MV-4-11 (cell line): ENCODE measurements at places on chromosomes 5 and 9.

- no peak for DNase-seq
Measured at GRCh38 chr9:98571643-98572042, 137.1 kb downstream of the GABBR2 start.

GRCh38 chr9:89544279-89544661, 46.4 kb upstream of the SEMA4D start:
- no peak for DNase-seq

DNA sequence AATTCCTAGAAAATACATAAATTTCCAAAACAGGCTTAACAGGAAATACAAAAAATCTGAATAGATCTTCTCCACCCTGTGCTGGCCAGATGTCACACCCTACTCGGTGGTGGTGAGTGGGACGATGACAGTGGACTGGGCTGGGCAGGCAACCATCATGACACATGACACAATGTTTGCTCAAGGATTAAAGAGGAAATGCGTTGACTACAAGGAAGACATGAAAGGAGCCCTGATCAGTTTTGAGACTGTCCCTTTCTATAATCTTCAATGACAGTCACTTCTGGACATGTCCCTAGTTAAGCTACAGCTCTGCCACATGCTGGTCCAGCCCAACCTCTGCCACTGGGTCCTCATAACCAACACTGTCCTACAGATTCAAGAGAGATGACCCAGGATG, 99.8 kb downstream of the ZDHHC21 start:
- no peak for DNase-seq

GRCh38 chr9:101778332-101778731, 39.9 kb upstream of the GRIN3A start:
- DNase-seq = peak; percentile 15

GRCh38 chr5:146849694-146850303, 28.8 kb downstream of the PPP2R2B start:
- DNase-seq = no peak

- DNase-seq = no peak
Measured at GRCh38 chr9:134182554-134183085, 18.3 kb upstream of the RNU6ATAC start.

- DNase-seq = peak; percentile 43
Measured at GRCh38 chr9:75889977-75890471, 449 bp upstream of the PCSK5 start.

DNA sequence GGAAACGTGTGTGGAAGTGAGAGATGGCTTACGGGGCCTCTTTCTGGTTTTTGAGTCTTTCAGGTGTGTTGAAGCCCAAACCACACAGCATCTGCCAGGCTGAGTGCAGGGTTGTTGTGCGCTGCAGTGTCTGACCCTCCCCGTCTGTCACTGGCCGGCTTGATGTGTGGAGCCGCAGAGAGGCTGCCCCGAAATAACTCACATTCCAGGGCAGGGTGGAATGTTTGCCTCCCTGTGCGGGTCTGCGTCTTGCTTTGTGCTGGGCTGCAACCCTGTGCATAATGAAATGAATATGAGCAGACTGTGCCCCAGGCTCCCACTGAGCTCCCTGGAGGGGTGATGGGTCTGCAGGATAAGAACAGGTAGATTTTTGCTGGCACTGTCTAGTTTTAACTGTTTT, 9.9 kb upstream of the PLEKHG4B start:
- no peak for DNase-seq

GRCh38 chr5:155259648-155260047, 246.1 kb downstream of the KIF4B start:
- DNase-seq = peak; percentile 75

GRCh38 chr9:93654351-93654961, 78.1 kb downstream of the PHF2 start:
- DNase-seq = no peak

GRCh38 chr5:79130781-79131180, 19.2 kb downstream of the BHMT start:
- no peak for DNase-seq

GRCh38 chr9:129341171-129341986, 163.3 kb upstream of the IER5L start:
- DNase-seq = no peak

DNA sequence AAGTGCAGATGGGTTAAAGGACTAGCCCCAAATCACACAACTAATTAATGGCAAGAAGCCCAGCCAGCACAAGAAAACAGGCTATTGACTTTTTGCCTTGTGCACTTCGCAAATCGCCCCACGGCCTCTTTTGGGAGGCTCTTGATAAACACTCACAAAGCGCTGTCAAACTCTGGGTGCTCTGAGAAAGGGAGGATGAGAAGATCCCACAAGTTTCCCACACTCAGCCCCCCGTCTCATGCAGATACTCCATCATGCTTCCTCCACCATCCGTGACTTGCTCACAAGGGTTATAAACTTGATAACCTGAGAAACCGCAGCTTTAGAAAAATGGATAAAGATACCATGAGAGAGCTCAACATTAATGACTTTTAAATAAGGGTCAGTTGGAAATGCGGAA, 219.7 kb downstream of the EBF1 start:
- no peak for DNase-seq

DNA sequence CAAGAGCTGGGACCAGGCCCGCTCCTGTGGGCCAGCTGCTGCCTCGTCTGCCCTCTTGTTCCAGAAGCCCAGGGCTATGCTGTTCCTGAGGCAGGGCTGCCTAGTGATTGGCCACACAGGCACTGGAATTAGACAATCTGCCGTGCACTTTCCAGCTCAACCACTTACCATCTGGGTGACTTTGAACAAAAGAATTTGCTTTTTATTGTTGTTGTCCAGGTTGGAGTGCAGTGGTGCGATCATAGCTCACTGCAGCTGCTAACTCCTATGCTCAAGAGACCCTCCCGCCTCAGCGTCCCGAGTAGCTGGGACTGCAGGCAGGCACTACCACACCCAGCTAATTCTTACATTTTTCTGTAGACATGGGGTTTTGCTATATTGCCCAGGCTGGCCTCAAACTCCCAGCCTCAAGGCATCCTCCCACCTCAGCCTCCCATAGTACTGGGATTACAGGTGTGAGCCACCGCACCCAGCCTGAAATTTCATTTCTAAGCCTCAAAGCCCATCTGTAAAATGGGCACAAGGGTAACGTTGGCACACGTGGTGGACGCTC, 1.2 kb upstream of the NEK6 start:
- no peak for DNase-seq

GRCh38 chr5:149399775-149400174, 20.7 kb upstream of the IL17B start:
- DNase-seq = no peak

GRCh38 chr9:13088720-13089427, 190.6 kb downstream of the MPDZ start:
- peak; percentile 12 for DNase-seq

DNA sequence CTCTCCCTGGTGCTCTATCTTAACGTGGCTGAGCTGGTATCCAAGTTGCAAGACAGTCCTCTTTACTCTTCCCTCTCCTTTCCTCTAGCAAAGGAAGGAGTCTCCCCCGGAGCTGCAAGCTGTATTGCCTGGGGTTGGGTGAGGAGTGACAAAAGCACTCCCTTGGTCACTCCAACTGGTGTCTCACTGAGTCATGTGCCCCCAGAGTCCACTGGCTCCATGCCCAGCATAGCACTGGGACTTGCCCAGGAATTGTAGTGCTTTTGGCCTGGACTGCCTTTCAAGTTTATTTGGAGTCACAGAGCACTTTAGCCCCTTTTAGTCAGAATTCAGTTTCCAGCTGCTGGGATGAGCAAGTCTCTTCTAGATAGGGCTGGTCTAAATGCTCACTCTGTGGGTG, 82.6 kb upstream of the FST start:
- DNase-seq = no peak

DNA sequence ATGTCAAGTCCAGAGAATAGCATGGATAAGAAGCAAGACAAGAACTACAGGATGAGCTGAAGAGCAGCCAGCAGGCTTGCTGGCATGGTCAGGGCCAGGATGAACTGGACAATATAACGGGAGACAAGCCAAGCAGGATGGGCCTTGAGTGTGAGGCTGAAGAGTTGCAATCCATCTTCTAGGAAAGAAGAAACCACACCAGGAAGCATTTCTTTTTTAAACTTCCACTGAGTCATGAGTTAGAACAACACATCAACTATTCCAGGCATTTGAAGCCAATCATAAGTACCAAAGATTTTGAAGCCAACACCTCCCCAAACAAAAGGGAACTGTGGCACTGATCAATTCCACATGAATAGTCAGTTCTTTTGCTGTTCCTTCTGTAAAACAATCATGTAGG, 27.3 kb downstream of the SLC31A2 start:
- DNase-seq = no peak

DNA sequence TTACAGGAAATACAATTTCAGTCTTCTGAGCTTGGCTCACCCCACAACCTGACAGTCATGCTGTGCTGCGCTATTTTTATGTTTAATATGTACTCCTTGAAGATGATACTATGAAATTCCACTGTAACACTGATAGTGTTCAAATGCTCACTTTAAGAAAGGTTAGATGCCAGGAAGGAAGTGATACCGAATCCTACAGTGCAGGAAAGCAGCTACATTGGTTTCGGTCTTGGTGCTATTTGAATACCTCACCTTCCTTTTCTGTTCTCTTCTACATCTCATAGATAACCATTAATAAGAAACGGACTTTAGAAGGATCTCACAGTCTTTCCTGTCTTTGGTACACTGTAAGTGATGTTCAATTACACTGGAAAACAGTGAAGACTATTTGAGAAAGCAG, 117.6 kb downstream of the SEMA5A start:
- no peak for DNase-seq

DNA sequence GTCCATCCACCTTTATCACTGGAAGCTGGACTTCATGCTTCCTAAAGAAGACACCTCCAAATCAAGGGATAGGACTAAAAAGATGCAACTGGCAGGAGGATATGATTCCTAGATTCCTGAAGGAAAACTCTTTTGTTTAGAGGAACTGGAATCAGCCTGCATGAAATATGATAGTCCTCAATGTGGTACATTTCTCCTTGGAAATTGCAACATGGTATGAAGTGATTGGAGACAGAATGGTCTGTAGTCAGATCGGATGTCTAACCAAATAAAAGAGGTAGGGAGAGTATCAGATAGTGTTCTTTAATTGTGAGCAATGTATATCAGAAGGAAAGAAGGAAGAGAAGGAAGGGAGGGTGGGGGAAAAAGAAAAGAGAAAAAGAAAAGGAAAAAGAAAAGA, 116.1 kb upstream of the FSTL4 start:
- DNase-seq = no peak

DNA sequence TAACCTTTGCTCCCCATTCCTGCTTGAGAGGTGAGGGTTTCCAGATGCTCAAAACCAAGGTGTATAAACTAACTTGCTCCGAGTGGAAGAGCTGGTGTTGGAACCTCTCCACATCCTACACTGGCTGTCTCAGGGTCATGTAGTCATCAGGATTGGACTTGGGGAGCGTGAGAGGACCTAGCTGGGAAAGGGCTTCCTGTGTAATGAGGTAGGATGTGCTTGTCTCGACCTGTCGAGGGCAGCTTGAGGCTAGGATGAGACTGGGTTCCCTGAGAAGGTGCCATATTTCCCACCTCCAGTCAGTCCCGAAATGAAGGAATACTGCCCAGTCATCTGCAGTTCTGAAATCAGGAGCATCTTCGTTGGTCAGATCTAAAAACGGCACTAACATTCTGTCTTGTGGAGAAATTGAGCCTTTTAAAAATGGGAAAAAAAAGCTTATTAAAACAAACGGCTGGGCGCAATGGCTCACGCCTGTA, 1.3 kb downstream of the CCNI2 start:
- DNase-seq = no peak

- no peak for DNase-seq
Measured at GRCh38 chr5:129609710-129610109, 138.2 kb upstream of the MINAR2 start.

DNA sequence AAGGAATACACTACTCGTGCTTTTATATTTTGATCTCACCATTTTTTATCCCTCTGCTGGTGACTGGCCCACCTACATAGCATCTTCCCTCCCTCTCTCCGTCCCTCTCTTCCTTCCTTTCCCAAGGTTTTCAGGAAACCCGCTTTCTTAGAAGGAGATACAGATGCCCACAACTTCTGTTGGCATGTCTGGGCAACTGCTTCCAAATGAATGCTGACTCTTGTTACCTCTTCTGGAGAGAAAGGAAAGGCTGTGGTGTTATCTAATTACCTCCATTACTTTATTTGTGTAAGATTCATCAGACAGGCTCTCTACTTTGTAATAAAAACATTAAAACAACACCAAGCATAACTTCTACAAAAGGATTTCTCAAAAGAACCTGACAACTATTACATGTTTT, 20.2 kb downstream of the FANCC start:
- DNase-seq = no peak

DNA sequence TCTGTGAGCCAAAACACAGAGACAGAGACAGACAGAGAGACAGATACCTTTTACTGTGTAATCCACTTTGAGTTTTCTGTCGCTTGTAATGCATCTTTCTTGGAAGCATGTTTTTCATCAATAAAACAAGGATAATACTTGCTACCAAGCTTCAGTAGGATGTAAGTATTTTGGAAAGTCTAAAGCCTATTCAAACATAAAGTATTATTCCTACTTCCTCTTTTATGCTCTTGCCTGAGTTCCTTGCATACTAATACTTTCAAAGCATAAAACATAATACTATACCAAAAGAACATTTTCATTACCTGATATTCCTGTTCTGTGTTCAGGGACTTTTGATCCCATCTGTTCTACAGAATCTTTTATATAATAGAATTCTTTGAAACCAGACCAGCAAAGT, 64.5 kb upstream of the SLC30A5 start:
- peak; percentile 39 for DNase-seq

DNA sequence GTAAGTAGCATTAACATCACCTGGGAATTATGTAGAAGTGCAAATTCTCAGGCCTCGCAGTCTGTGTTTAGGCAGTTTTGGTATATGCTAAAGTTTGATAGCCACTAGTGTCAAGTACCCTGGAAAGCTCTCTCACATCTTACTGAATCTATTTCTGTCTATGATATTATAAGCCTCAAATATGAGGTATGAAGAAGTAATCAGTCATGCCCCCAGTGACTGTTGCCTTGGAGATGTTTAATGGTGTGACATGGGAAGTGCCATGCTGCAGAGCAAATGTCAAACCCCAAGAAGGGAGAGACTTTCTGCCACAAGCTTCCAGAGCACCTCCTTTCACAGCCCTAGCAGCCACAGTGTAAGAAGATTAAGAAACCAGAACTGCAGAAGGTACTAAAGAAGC, 9.8 kb upstream of the PDE8B start:
- no peak for DNase-seq

GRCh38 chr5:149728303-149728702, 1.8 kb upstream of the PPARGC1B start:
- no peak for DNase-seq

- DNase-seq = no peak
Measured at GRCh38 chr9:22143799-22144625, 134.9 kb upstream of the CDKN2B start.

DNA sequence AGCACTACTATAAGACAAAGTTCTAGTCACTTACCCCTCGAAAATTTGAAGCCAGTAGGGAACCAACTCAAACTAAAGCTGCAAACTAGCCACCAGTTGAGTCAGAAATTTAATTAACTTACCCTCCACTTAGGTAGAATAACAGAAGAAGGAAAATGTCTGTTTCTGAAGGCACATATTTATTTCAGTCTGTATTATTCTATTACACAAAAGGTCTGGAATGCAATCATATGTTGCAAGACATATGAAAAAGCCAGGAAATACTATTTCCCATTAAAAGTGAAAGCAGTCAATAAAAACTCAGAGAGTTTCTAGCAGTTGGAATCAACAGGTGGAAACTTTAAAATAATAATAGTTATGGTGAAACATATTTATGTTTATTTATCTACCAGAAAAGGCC, 79.2 kb upstream of the SLCO4C1 start:
- DNase-seq = no peak

- DNase-seq = no peak
Measured at GRCh38 chr5:54981928-54982327, 3.5 kb downstream of the ESM1 start.
